ENCODE measurements at places on chromosomes 6 and 20. TPM values are rescaled to one million over a fixed set of nuclear protein-coding genes. Genes with fewer than 3 reads are reported as not detected.

- no peak for DNase-seq
These were observed 15.0 kb downstream of the MAP7 start for GRCh38 chr6:136535017-136535765.

GRCh38 chr6:111427341-111428116, 55.5 kb downstream of the REV3L start:
- no peak for DNase-seq

The HLA-DRB1 gene
- total RNA-seq, result 24.0 TPM

DNA sequence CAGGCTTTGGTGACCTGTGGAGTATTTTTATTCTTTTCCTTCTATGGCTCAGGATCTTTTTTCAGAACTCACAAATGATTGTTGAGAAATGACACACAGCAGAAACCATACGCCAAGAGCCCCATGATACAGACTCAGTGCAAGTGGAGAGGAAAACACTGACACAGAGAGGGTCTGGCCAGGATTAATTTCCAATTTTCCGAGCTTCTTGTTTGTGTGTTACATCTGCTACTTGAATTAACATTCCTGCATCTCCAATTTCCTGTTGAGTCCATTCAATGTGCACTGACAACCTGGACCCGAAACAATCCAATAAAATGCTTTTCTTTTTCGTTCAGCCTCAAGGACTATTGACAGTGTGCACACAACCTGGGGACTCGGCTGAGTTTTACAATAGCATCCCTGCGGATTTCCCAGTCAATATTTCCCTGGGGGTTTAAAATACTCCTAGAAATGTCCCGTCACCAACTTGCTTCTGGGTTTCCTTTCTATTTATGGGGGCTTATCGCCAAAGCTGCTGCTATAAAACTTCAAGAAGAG, 4.9 kb upstream of the MLN start:
- no peak for DNase-seq

The CPNE5 gene
- 2.1 TPM for total RNA-seq

DNA sequence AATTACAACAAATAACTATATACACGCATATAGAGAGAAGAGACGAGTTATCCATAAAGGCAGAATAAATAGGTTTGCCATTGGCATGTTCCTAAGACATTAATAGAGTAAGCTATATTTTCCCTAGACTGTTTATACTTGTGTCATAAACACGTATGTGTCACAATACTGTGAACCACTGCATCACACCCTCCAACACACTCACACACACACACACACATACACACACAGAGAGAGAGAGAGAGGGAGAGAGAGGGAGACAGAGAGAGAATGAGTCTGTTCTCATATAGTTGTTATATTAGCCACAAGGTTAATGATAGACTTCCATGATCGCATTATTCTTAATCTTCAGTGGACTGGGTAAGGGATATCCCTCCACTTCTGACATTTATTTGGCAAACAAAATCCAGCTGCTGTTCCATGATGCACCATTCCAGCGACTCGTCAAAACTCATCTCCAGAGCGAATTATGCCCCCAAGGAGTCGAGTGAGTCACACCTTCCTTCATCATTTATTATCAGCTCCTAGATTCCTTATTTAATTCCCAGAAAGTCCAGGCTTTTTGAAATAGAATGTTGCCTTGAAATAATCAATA, 82.8 kb upstream of the HIVEP1 start:
- no peak for DNase-seq

The FAM83B gene
- total RNA-seq, result not detected

DNA sequence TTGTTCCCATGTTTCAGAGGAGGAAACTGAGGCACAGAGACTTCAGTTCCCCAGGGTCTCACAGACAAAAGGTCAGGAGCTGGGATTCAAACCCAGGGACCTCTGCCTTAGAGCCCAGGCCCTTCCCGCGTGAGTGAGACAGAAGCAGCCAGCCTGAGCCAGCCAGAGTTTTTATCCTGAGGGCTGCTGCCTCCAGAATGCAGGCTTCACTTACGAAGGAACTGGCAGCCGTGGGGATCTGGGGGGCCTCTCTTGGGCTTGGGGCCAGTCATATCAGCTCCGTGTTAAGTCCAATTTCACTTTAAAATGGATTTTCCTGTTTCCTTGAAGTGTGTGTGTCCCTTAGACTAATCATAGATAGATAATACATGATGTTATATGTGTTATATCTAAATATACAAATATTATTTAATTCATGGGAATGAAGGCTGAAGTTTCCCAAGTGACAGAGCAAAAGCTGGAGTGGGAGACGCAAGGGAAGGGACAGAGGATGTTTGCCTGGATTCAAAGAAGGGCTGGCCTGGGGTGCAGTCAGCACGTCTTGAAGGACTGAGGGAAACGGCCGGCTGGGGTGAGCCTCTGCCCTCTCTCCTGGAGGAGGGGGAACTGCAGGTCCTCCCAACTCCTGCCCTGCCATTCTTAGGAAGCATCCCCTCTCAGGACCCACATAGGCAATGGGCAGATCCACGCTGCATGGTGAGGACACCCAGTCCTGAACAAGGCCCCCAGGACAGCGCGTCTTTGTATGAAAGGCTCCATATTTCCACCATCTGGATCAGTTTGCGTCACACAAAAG, 320.1 kb downstream of the CDH4 start:
- DNase-seq, result no peak

- DNase-seq, result no peak
These were observed 25.9 kb downstream of the LYRM4 start for GRCh38 chr6:5234874-5235273.

- DNase-seq, result no peak
These were observed 207.4 kb downstream of the MYLK4 start for GRCh38 chr6:2543321-2543720.

All from sigmoid colon (tissue), 7 donors.